ENCODE measurements at places on chromosomes 4 and X.

- DNase-seq, result no peak
Observed at GRCh38 chrX:57134702-57135101, 2.5 kb downstream of the SPIN2A start.

DNA sequence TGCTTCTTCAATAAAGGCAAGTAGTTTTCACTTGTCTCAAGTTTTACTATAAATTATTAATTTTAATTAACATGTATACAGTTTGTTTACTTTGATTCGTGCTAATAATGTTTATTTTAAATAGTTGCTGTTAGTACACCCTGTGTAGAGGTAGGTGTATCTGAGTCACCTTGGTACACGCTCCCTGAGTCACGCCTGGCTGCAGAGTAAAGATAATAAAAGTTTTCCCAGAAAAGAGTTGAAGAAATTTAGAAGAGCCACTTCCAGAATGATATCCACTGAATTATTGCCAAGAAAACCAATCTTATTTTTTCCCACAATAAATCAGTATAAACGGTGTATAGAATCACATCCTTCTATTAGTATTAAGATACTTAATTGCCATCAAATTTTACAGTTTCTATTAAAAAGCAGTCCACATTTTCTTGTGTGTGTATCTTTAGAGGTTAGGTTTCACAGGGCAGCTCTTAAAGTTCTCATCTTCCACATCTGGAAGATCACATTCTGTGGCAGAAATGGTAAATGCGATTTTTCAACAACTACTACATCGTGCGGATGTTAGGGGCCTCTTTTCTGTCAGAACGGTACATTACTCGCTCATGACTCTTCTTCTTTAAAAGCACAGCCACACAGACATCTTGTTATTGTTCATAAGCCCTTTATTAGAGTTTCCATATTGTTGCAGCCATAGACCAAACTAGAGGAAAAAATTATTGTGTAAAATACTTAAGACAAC lies 55.4 kb downstream of the HADH start:
- no peak for DNase-seq

DNA sequence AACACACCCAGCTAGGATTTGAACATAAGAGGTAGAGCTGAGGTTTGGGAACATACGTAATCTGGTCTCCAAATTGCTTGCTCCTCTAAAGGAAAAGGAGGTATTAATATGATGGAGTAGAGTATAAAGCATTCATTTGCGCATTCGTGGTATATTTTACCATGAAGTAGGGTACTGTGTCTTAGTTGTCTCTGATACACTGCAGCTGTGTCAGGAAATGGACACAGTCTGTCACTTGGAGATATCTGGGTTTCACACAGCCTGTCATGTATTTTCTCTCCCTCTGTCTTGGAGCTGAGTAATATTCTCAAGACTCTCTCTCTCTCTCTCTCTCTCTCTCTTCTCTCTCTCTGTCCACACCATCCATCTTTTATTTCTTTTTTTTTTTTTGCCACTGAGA lies 274.8 kb upstream of the UGT8 start:
- no peak for DNase-seq

DNA sequence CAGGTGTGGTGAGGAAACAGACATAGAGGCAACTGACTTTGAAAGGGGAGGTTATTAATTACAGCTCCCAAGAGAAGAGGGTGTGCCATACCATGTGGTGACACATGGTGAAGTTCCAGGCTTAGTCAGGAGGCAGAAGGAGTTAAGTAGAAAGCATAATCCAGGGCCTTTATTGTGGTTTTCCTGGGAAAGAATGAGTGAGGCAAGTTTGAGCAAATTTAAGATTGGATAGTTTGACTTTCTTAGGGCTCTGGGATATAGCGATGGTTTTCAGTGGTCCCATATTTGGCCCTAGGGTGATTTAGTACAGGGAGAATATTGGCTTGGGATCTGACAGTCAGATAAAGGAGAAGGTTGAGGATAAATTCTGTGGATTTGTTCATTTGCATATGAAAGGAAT lies 495.9 kb upstream of the FSTL5 start:
- DNase-seq, result no peak

- peak; percentile 20 for DNase-seq
Observed at GRCh38 chr4:91280551-91281290, 1023.0 kb upstream of the GRID2 start.

All from GM23338 (cell line).